ENCODE measurements at places on chromosomes 2 and 18. TPM values are rescaled to one million over a fixed set of nuclear protein-coding genes. Genes with fewer than 3 reads are reported as not detected.

HAAO gene
- total RNA-seq, result 0.31 TPM

REG3G gene
- total RNA-seq, result not detected

OTOF gene
- 0.08 TPM for total RNA-seq

NAT8 gene
- not detected for total RNA-seq

MERTK gene
- total RNA-seq, result 0.69 TPM

ZC3H6 gene
- total RNA-seq, result 29.1 TPM

ZBTB7C gene
- total RNA-seq, result not detected

WIPF1 gene
- 408 TPM for total RNA-seq

GATA6 gene
- not detected for total RNA-seq

IL1RL1 gene
- total RNA-seq, result not detected

NDUFB3 gene
- total RNA-seq, result 40.6 TPM

BIN1 gene
- 132 TPM for total RNA-seq

NDC80 gene
- total RNA-seq, result 3.2 TPM

SLC9A4 gene
- not detected for total RNA-seq

VWC2L gene
- total RNA-seq, result not detected

ATP6V1B1 gene
- not detected for total RNA-seq

GAREM2 gene
- total RNA-seq, result 5.9 TPM

FBXO15 gene
- total RNA-seq, result 4.5 TPM

SLC4A5 gene
- total RNA-seq, result 12.7 TPM

FOXD4L1 gene
- 0.41 TPM for total RNA-seq

IL37 gene
- not detected for total RNA-seq

ZC3H15 gene
- total RNA-seq, result 69.9 TPM

ALPG gene
- total RNA-seq, result not detected

NLRC4 gene
- not detected for total RNA-seq

FHOD3 gene
- not detected for total RNA-seq

NGEF gene
- not detected for total RNA-seq

TUBA4B gene
- total RNA-seq, result not detected

CD8B gene
- total RNA-seq, result 456 TPM

DIPK1C gene
- total RNA-seq, result 0.13 TPM

ZNF519 gene
- 10.7 TPM for total RNA-seq

SCYGR4 gene
- not detected for total RNA-seq

HK2 gene
- total RNA-seq, result 7.2 TPM

BCL2 gene
- total RNA-seq, result 32.9 TPM

SOCS6 gene
- 2.9 TPM for total RNA-seq

NYAP2 gene
- total RNA-seq, result not detected

NEU4 gene
- not detected for total RNA-seq

UNC80 gene
- total RNA-seq, result not detected

SLC8A1 gene
- 0.22 TPM for total RNA-seq

HOXD9 gene
- not detected for total RNA-seq

MBOAT2 gene
- total RNA-seq, result 1.0 TPM

TPRKB gene
- 27.7 TPM for total RNA-seq

PHOSPHO2 gene
- total RNA-seq, result 8.2 TPM

G6PC2 gene
- total RNA-seq, result not detected

PHLPP1 gene
- total RNA-seq, result 9.4 TPM

C1QL2 gene
- total RNA-seq, result not detected

SALL3 gene
- total RNA-seq, result not detected

LRP2 gene
- total RNA-seq, result not detected

SERPINB3 gene
- total RNA-seq, result not detected
